WTC11 (cell line): ENCODE measurements at places on chromosomes 16 and 17.

GRCh38 chr17:79006046-79006445 is 3.5 kb downstream of the CANT1 start:
- DNase-seq = no peak

- no peak for DNase-seq
Observed at GRCh38 chr17:79543531-79543930, 67.3 kb downstream of the RBFOX3 start.

DNA sequence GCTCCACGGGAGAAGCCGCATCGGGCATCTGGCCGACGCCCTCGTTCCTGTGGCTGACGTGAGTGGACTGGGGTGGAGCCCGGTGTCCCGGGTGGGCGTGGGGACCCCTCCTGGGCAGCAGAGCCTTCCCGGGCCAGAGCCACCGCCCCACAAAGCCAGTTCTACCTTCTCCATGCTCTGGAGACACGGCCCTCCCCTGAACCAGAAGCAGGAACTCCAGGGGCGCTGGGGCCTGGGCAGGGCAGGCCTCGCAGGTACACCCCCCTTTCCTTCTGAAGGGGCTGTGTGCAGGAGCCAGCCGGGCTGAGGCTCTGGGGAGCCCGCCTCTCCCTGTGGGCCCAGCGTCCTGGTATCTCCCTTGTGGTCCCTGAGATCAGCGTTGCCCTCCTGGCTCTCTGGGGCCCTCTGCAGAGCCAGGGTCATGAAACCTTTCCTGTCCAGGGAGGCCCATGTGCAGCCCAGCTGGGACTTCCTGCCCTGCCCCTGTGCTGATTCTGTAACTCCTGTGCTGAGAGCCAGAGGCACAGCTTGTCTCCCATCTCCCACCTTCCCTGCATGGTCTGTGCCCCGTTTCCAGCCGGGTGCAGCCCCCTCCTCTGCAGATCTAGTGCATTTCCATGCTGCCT is 6.5 kb downstream of the PIGQ start:
- DNase-seq = no peak

DNA sequence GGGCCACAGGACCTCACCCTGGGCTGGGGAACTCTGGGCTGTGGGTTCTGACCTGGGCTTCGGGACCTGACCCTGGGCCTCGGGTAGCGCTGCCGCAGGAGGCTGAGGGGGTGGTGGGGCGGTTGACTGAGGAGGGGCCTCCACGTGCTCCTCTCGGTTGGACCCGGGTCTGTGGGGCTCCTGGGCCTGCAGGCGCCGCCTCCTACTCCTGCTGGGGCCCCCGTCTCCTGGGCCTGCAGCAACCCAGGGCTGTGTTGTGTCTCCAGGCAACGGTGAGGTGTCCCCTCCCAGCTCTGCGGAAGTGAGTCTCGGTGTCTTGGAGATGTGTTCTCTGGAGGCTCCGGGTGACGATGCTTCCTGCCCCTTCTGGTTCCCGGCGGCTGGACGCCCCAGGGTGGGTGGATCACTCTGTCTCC is 41.5 kb upstream of the GNG13 start:
- DNase-seq = no peak
